G401 (cell line): ENCODE measurements at places on chromosomes 2 and 18. TPM values are rescaled to one million over a fixed set of nuclear protein-coding genes. Genes with fewer than 3 reads are reported as not detected.

Gene PGAP1
- 1.9 and 3.1 TPM in 2 replicates for total RNA-seq

Gene KCNS3
- not detected in 2 replicates for total RNA-seq

Gene TLX2
- not detected in 2 replicates for total RNA-seq

Gene REG3G
- not detected in 2 replicates for total RNA-seq

Gene ZBTB7C
- not detected in 2 replicates for total RNA-seq
